Fibroblast of skin of left biceps (primary cell): ENCODE measurements at places on chromosomes 7 and 10.

- no peak for DNase-seq
These were observed 47.9 kb upstream of the BAIAP2L1 start for GRCh38 chr7:98448766-98449165.

GRCh38 chr10:95480102-95480900 lies 80.9 kb downstream of the SORBS1 start:
- no peak for DNase-seq

- DNase-seq = peak; percentile 33
These were observed 745.1 kb upstream of the LRRTM3 start for GRCh38 chr10:66180581-66181318.

GRCh38 chr7:141838581-141838980 lies 2.7 kb downstream of the PRSS37 start:
- no peak for DNase-seq

DNA sequence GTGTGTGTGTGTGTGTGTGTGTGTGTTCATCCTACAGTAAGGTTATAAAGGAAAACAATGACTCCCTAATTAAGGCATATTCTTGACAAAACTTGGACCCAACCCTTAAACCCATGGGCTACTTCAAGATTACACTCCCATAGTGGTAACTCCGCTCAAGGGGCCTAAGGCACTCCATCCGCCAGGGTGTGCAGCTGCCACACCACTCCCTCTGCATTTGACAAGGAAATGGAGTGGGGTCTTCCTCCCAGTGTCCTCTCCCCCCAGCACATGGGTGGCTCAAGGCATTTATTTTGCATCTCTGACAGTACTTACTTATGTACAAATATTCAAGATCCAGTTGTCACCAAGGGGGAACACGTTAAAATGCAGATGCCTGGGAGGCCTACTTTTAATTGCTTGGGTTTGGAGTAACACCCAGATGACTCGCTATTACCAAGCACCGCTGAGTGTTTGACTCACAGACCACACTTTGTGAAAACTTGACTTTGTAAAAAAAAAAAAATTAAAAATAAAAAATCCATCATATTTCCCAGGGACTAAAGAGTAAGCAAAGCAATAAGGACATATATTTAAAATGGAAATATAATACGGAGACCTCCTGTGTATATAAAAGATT lies 53.0 kb upstream of the AGR3 start:
- DNase-seq = peak; percentile 19

- DNase-seq = no peak
These were observed 43.8 kb downstream of the ITIH5 start for GRCh38 chr10:7622969-7623368.
